ENCODE measurements at places on chromosomes 6 and 20. TPM values are rescaled to one million over a fixed set of nuclear protein-coding genes. Genes with fewer than 3 reads are reported as not detected.

GGTLC1 gene
- polyA plus RNA-seq: not detected

DEFB124 gene
- not detected for polyA plus RNA-seq

PTK7 gene
- polyA plus RNA-seq: 110 TPM

CCR6 gene
- 0.27 TPM for polyA plus RNA-seq

TBXT gene
- polyA plus RNA-seq: 0.18 TPM

FILIP1 gene
- polyA plus RNA-seq: 2.0 TPM

SLC22A23 gene
- 15.8 TPM for polyA plus RNA-seq

PET117 gene
- 9.1 TPM for polyA plus RNA-seq

GRCh38 chr6:74075323-74075722, 379.3 kb downstream of the CD109 start:
- no peaks in the 10 kb centered on the region for H3K27me3 ChIP-seq
- no peaks in the 10 kb centered on the region for H3K36me3 ChIP-seq
- no peak overlapping the region for H3K27ac ChIP-seq
- H3K4me1 ChIP-seq: no peaks in the 10 kb centered on the region
- no peak overlapping the region for H3K4me3 ChIP-seq

DNA sequence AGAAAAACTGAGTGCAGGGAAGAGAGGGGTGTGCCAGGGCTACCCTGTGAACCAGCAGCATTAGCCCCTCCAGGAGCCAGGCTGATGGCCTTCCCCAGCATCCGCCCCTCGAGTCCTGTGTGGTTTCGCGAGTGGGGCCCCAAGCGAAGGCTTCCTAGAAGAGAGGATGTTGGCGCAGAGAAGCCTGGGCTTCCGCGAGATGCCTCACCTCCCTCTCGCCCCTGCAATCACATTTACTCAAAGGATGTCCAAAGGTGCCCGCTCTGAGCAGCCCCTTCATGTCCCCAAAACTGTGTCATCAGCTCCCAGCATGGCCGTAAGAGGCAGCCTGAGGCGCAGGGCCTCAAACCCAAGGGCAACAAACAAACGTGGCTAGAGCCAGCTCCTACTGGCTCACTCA, 111.7 kb downstream of the PREX1 start:
- H3K4me1 ChIP-seq: no peaks in the 10 kb centered on the region
- DNase-seq: no peak
- H3K36me3 ChIP-seq: no peaks in the 10 kb centered on the region
- no peak overlapping the region for H3K4me3 ChIP-seq
- no peaks in the 10 kb centered on the region for H3K27me3 ChIP-seq

- H3K27me3 ChIP-seq: no peaks in the 10 kb centered on the region
- peaks cover 6% of the 10 kb centered on the region for H3K4me1 ChIP-seq
- no peak for DNase-seq
Measured at GRCh38 chr6:36755435-36756348, 58.1 kb downstream of the RAB44 start.

DNA sequence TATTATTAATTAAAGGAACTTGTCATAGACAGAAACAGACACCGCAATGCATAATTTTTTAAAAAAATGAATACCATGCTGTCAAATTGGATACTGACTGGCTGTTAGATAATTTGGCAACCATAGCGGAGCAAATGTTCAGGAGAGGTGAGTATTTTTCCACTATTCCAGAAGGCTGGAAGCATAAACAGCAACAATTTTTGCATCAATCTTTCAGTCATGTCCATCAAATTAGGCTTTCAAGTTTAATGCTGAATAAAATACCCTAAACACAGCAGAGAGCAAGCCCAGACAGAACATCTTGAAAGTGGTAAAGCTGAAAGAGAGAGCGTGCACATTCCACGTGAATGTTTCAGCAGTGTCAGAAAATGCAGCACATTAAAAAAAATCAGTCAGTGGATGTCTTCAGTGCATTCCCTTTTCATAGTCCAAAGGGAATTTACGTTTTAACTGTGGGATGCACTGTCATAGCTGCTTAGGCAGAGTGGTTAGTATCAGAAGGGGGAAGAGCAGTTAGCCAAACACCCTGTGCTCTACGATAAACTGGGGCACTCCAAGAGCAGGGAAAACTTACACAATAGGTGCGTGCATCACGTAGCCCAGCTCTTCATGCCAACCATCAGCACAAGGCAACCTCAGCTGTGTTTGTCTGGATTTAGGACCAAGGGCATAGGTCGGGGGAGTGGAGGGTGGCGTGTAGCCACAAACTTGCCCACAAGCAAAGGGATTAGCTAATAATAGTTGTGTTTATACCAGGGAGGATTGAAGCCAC, 116.2 kb upstream of the STMND1 start:
- DNase-seq: no peak
- no peak overlapping the region for H3K27ac ChIP-seq
- H3K27me3 ChIP-seq: no peaks in the 10 kb centered on the region
- no peak overlapping the region for H3K4me3 ChIP-seq

- H3K27me3 ChIP-seq: no peaks in the 10 kb centered on the region
- no peak for DNase-seq
- no peaks in the 10 kb centered on the region for H3K4me1 ChIP-seq
- H3K4me3 ChIP-seq: no peak overlapping the region
- H3K36me3 ChIP-seq: peaks cover 3% of the 10 kb centered on the region
Measured at GRCh38 chr20:62377615-62378178, 9.2 kb upstream of the RPS21 start.

DNA sequence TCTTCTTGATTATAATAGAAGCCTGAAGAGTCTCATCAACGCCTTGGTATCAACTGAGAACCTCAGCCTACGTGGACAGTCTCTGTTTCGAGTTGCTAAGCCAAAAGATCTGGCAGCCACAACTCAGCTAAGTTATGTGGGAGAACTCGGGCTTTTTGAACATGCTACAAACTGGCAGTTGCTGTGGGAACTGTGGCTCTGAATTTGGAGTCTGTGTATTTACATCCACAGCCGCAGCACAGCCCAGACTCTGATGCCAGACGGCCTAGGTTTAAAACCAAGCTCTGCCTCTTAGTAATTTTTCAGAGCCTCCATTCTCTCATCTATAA, 35.8 kb downstream of the RIPOR2 start:
- H3K27ac ChIP-seq: no peak overlapping the region
- H3K4me3 ChIP-seq: no peak overlapping the region
- DNase-seq: no peak
- H3K27me3 ChIP-seq: no peaks in the 10 kb centered on the region
- H3K36me3 ChIP-seq: no peaks in the 10 kb centered on the region

DNA sequence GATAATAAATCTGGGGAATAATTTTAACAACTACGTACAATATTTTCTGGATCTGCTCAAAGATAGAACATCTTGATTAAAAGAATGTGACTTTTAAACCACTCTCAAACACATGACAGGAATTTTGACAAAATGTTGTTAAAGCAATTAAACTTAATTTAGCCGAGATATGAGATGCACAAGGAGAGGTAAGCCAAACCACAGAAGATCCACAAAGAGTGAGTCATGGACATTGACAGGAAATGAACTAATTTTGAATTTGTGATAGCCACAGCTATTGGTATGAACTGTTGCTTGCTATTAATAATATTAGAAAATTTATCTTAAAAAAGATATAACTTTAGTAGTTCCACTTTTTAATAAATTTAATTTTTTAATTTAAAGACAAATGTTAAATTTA, 27.8 kb upstream of the VGLL2 start:
- no peaks in the 10 kb centered on the region for H3K36me3 ChIP-seq
- H3K4me3 ChIP-seq: no peak overlapping the region
- DNase-seq: no peak
- H3K27ac ChIP-seq: no peak overlapping the region

DNA sequence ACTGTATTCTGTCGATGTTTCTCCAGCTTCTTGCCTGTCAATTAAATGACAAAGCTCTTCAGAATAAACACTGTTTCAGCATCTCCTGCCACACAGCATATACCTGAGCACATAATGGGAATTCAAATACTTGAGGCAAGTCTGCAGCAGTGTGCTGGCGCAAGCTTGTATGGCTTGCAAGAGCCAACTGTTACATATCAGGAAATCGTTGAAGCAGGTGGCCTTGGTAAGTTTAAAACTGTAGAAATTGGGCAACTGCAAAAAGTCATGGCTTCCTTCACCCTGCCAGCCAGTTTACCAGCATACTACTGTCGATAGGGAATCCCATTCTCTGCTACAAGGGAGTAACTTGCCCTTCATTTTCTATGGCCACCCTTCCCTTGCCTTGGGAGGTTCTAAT, 23.0 kb downstream of the CPNE1 start:
- H3K27me3 ChIP-seq: no peaks in the 10 kb centered on the region
- H3K27ac ChIP-seq: no peak overlapping the region
- H3K4me3 ChIP-seq: no peak overlapping the region

DNA sequence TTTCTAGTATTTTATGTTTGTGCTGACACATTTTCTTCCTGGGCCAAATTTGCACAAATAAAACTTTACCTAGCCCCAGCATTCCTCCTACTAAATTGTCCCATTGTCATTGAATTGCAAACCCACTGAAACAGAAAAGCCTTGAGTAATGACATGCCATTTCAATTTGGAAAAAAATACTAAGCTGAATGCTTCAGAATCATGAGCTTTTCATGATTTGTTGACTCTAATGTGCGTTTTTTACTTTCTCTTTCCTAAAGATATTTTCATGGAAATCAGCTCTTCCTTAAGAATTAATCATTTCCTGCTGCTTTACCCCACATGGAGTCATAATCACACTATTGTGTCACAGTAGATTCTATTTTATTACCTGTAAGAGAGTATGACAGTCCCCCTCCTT, 47.4 kb downstream of the TRDN start:
- no peaks in the 10 kb centered on the region for H3K27me3 ChIP-seq
- H3K27ac ChIP-seq: no peak overlapping the region
- H3K4me1 ChIP-seq: no peaks in the 10 kb centered on the region
- H3K36me3 ChIP-seq: peaks cover 2% of the 10 kb centered on the region
- DNase-seq: no peak

DNA sequence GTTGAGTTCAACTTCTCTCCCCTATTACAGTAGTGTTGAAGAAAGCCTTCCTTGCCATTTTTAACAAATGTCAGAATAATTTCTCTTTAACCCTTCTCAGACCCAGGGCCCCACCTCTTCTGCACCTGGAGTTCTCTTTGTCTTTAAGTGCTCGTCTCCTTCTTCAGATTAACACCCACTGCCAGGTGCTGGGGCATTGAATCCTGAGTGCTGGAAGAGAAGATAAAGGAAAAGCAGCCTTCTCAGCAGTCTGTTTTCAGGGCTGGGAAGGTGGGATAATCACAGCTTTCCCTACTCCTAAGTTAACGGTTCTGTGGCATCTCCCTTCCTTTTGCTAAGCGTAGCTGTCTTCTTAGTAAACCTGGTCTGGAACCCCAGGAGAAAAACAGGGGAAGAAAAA, 114.6 kb upstream of the TAB2 start:
- H3K36me3 ChIP-seq: no peaks in the 10 kb centered on the region
- H3K4me3 ChIP-seq: no peak overlapping the region
- no peaks in the 10 kb centered on the region for H3K4me1 ChIP-seq
- no peaks in the 10 kb centered on the region for H3K27me3 ChIP-seq
- DNase-seq: no peak

GRCh38 chr20:18794428-18794787, 19.2 kb upstream of the SCP2D1 start:
- no peaks in the 10 kb centered on the region for H3K4me1 ChIP-seq
- H3K4me3 ChIP-seq: peak overlapping the region; percentile 77
- no peaks in the 10 kb centered on the region for H3K36me3 ChIP-seq
- H3K27me3 ChIP-seq: peaks cover 4% of the 10 kb centered on the region
- no peak for DNase-seq

- no peak overlapping the region for H3K27ac ChIP-seq
- DNase-seq: no peak
- no peaks in the 10 kb centered on the region for H3K27me3 ChIP-seq
- H3K36me3 ChIP-seq: peaks cover 2% of the 10 kb centered on the region
Measured at GRCh38 chr6:44133003-44133931, 5.9 kb downstream of the TMEM63B start.

DNA sequence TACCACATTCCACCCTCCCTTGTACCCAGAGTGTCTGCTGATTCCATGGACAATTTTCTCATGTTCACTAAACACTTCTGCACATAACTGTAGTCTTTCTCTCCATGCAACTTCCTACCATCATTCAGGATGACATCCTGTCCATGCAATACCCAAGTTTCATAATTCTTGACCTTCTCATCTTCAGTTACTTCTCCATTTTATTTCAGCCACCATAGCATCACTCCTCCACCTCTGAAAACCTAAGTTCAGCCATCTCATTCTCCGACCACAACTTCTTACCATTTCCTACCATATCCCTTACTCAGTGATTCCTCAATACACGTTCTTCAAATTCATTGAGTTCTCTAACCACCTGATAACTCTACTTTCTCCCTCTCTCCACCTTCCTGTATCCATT, 216.5 kb upstream of the TENT5A start:
- H3K4me1 ChIP-seq: peaks cover 5% of the 10 kb centered on the region
- no peaks in the 10 kb centered on the region for H3K27me3 ChIP-seq
- H3K27ac ChIP-seq: no peak overlapping the region
- no peaks in the 10 kb centered on the region for H3K36me3 ChIP-seq
- no peak overlapping the region for H3K4me3 ChIP-seq
- no peak for DNase-seq

- H3K36me3 ChIP-seq: no peaks in the 10 kb centered on the region
- H3K27ac ChIP-seq: no peak overlapping the region
- no peak for DNase-seq
- no peak overlapping the region for H3K4me3 ChIP-seq
- peaks cover 17% of the 10 kb centered on the region for H3K4me1 ChIP-seq
- H3K27me3 ChIP-seq: no peaks in the 10 kb centered on the region
Measured at GRCh38 chr6:1865585-1865984, 255.9 kb downstream of the FOXC1 start.

- no peak overlapping the region for H3K4me3 ChIP-seq
- H3K4me1 ChIP-seq: peaks cover 8% of the 10 kb centered on the region
- no peaks in the 10 kb centered on the region for H3K36me3 ChIP-seq
- H3K27me3 ChIP-seq: no peaks in the 10 kb centered on the region
Measured at GRCh38 chr6:144265390-144265789, 19.7 kb upstream of the UTRN start.
